ENCODE measurements at places on chromosomes 3 and 15. TPM values are rescaled to one million over a fixed set of nuclear protein-coding genes. Genes with fewer than 3 reads are reported as not detected.

GRCh38 chr15:66078929-66079275 lies 174.6 kb downstream of the MEGF11 start:
- no peak for DNase-seq

Gene C3orf52
- total RNA-seq = 9.3 TPM

DNA sequence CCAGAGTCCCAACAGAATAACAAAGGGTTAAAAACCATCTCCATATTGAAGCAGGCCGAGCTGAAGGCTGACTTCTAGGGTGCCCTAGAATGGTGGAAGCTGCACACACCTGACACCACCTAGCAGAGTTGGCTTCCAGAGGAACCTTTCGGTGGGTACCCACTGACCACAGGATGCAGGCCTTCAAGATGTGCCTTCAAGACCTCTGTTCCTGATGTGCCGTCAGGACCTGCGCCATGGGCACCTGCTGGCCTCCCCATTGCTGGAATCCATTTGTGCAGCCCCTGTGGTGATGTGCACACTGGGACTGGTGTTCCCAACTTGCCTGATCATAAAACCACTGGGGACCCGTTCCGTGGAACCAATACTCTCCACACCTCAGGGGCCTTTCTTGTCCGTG lies 35.7 kb upstream of the RPL32 start:
- no peak for DNase-seq

Gene KLHDC8B
- total RNA-seq = 3.1 TPM

DNA sequence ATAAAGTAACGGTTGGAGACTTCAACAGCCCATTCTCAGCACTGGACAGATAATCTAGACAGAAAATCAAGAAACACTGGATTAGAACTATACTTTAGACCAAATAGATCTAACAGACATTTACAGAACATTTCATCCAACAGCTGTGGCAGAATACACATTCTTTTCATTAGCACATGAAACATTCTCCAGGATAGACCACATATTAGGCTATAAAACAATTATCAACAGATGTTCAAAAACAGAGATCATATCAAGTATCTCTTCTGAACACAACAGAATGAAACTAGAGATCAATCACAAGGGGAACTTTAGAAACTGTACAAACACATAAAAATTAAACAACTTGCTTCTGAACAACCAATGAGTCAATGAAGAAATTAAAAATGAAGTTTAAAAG lies 133.3 kb downstream of the ADAM10 start:
- no peak for DNase-seq

Gene LOXL1
- 2.5 TPM for total RNA-seq

Measured in activated CD4-positive, alpha-beta T cell treated with anti-CD3 and anti-CD28 coated beads for 36 hours (primary cell).